Activated gamma-delta T cell treated with anti-CD3 and anti-CD28 coated beads, Interleukin-2, amount 50 U/mL, for 16 hours (primary cell): ENCODE measurements at places on chromosomes 4 and X.
A peak's percentile ranks its signal among the peaks of the same experiment; 100 is the strongest.

DNA sequence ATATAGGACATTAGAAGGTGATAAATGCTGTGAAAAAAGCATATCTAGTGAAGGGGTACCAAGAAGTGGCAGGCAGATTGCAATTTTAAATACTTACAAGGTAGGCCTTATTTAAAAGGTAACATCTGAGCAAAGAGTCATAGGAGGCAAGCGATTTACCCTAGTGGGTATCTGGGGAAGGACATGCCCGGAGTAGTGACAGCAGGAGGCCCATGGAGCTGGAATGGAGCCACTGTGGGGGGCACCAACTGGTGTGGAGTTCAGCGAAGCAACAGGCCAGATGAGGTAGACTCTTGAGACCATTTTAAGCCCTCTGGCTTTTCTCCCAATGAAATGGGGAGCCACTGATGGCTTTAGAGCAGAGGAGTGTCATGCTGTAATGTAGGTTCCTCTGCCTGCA is 37.3 kb downstream of the SEC24D start:
- no peak for DNase-seq

- no peak for DNase-seq
These were observed 87.7 kb upstream of the WWC2 start for GRCh38 chr4:183011213-183011907.

DNA sequence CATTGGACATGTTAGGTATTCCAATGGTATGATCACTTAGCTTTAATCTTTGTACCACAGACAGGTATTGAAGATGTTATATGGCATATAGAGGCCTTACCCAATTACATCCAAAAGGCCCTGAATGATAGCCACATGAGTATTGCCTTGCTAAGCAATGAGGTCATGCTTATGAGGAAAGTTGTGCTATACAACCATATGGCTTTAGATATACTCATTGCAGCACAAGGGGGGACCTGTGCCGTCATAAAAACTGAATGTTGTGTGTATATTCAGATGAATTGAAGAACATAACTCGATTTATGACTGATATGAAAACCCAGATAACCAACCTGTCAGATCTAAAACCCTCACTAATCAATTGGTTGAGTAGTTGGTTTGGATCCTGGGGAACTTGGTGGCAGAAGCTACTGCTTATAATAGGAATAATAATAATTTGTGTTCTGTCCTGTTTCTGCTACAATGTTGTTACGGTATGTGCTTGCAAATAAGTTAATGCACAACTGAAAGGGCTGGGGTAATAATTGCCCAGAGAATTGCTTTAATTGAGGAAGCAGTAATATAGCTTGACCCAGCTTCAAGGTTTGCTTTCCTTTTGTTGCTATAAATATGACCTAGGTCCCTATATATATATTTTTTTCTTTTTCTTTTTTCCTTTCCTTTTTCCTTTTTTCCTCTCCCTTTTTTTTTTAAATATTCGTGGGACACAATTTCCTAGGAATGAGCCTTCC is 21.5 kb upstream of the CSTF2 start:
- no peak for DNase-seq

DNA sequence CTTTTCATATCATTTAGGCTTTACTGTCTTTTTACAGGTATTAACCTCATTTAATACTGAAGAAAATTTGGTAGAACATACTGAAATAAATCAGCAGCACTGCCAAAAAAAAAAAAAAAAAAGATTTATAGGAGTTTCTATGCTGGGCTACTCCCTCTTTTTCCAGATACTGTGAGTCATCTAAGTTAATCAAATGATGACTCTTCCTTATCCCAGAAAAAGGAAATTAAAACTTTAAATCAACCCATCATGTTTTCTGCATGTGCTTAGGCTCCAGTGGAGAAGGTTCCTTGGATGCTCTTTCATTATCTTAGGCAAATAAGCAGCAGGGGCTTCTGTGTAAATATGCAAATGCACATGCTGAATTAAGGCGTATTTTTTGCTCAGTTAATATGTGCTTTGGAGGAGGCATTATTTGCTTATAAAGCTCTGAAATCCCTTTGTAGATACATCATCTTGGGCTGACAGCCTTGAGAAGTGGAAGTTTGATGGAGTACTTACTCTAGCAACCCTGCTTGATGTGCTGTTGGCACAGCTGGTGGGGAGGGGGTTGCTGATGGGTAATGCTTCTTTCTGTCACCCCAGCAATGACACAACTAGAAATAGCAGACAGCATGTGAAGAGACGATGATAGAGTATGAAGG is 136.1 kb downstream of the C4orf33 start:
- DNase-seq, result no peak

DNA sequence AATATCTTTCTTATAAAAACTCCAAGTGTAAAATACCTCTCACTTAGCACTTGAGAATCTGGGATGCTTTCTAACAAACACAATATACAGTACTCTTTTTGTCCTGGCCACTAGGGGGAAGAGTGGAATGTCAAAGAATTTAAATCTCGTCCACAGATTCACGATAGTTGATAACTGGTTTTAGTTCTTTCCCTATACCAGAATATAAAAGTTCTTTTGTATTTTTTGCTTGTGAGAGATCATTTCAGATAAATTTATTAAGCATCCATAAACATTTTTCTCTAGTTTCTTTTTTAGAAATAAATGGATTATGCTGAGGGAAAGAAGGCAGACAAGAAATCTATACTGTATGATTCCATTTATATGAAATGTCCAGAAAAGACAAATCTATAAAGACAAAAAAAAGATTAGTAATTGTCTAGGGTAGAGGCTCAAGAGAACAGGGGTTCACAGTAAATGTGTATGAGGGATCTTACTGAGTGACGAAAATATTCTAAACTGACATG is 50.4 kb downstream of the MGARP start:
- DNase-seq, result peak; percentile 3

DNA sequence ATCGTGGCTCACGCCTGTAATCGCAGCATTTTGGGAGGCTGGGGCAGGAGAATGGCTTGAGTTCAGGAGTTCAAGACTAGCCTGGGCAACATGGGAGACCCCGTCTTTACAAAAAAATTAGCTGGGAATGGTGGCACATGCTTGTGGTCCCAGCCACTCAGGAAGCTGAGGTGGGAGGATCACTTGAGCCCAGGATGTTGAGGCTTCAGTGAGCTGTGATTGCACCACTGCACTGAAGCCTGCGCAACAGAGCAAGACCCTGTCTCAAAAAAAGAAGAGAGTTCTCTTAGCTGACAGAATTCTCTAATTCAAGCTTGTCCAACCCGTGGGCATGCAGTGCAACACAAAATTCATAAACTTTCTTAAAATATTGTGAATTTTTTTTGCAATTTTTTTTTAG is 95.6 kb upstream of the CBR4 start:
- DNase-seq, result no peak

- DNase-seq, result no peak
These were observed 17.4 kb upstream of the LNX1 start for GRCh38 chr4:53608649-53609048.

GRCh38 chr4:137700072-137700471 is 167.8 kb upstream of the PCDH18 start:
- no peak for DNase-seq

DNA sequence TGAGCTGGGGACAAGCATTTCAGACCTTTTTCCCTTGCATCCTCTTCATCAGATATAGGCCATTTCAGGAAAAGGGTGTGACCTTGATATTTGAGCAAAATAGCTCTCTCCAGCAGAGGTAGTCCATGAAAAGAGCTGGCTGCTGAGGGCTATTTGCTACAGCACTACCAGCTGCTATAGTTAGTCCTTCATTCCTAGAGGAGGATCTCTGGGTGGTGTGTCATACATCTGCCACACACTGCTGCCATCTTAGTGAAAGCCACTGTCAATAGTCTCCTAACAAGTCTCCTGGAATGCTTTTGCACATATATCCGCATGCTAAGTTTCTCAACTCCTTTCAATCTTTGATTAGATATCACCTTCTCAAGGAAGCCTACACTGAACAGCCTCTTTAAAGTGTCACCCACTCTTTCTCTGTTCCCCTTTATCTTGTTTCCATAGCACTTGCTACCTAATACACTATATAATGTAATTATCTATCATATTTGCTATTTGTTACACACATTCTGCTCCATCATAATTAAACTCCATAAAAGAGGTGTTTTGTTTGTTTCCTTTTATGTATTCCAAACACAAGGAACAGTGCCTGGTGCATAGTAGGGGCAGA is 131.9 kb downstream of the TBC1D19 start:
- DNase-seq, result no peak

- no peak for DNase-seq
These were observed 65.9 kb upstream of the UGT2B7 start for GRCh38 chr4:69030326-69030725.

- DNase-seq, result no peak
These were observed 60.4 kb upstream of the BCOR start for GRCh38 chrX:40158036-40158706.

- DNase-seq, result no peak
These were observed 175.0 kb upstream of the ARHGEF9 start for GRCh38 chrX:63959975-63960374.

DNA sequence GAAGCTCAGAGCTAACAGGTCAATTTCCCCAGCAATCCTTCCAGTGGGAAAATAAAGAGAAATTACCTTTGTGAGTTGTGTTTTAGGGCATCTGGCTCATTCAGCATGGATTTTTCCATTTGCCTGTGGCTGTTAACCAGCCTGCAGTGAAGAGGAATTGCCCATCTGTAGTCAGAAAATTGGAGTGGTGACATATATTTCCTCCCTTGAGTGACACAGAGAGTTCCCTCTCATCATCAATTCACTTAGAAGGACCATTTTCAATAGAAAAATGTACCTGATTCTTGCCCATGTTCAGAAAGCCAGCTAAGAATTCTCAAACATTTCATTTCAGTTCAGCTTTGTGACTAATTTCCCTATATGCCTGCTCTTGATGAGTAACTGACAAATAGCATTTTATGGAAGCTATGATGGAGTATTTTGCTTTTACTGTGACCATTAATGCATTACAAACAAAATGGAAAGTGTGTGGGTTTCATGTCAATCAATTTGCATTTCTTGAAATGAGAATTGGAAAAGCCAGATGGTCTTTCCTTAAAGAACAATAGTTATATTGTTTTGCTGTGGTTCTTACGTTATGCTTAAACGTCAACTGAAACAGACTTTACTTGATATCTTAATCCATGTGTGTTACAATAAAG is 155.8 kb downstream of the NWD2 start:
- DNase-seq, result no peak

DNA sequence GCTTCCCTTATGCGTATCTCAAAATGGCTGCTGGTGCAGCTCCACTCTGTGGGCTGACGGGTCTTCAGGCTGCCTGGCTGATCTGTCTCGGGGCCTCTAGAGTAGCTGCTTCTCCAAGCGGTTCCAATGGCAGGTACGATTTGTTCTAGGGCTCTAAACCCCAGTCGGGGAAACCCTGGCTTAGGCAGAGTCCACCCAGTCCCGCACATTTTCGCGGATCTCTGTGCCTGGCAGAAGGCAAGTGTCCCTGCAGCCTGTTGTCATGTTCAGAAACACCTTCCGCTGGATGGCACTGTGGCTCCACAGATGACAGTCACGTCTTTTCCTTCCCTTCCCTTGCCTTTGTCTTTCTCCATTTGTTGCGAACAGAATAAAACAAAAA is 54.4 kb downstream of the NBDY start:
- peak; percentile 53 for DNase-seq

GRCh38 chr4:168863719-168864647 is 146.1 kb downstream of the CBR4 start:
- no peak for DNase-seq

DNA sequence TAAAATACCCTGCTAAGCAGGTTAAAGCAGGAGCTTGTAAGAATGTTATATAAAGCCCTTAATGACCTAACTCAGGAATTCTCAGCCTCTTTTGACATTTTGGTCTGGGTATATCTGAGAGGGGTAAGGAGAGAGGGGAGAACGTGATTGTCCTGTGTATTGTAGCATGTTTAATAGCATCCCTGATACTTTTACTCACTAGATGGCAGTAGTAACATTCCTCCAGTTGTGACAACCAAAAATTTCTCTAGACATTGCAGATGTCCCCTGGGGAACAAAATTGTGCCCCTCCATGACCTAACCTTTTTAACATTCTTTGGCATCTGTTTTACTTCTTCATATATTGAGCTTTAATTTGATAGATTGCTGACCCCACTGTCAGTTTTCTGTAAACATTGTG is 17.9 kb downstream of the SMARCA5 start:
- DNase-seq, result no peak

DNA sequence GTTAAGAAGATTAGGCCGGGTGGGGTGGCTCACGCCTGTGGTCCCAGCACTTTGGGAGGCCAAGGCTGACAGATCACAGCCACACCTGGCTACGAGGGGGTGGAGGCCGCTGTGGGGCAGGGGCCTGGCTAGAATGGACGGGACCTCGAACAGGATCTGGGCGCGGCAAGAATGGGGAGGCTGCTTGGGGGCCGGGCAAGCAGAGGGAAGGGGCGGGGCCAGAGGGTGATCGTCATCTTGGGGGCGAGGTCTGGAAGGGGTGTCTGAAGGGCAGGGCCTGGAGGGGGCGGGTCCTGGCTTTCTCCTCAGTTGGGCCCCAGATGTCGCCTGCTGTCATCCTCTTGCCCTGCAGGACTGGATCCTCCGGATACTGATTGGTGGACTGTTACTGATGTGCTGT is 57.3 kb upstream of the ENPEP start:
- no peak for DNase-seq
